ENCODE measurements at places on chromosomes 13 and 19.

DNA sequence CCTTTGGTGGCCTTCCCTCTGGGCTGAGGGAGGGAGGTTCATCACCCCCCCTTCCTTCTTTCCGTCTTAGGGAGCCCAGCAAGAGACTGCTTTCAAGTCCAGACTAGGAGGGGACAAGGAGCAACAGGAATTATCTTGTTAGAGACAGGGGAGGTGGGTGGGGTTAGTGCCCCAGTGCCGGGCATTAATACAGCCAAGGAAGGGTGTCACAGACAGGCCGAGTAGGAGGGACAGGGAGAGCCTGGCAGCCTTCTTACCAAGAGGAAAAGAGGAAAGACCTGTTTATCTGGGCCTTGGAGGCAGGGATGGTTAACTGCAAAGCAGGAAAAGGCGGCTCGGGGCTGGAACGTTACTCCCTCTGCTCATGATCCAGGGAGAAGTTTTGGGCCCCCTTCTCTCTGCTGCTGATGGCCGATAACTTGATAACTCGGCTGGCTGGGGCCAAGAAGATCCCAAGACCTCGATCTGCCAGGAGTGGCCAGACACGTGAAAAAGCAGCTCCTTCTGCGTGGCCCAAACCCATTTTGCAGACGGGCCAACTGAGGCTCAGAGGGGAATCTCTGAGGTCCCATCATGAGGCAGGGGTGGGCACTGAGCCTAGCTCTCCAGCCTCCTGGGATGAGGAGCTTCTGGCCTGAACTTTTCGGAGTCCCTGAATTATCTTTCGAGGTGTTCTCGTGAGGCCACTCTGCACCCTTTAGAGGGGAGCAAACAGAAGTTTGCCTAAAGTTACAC is 79.3 kb downstream of the PTPRS start:
- no peak for DNase-seq

GRCh38 chr13:93861818-93862217 is 617.7 kb downstream of the DCT start:
- no peak for DNase-seq

GRCh38 chr19:41226053-41226873 is 7.2 kb downstream of the AXL start:
- peak; percentile 31 for DNase-seq

DNA sequence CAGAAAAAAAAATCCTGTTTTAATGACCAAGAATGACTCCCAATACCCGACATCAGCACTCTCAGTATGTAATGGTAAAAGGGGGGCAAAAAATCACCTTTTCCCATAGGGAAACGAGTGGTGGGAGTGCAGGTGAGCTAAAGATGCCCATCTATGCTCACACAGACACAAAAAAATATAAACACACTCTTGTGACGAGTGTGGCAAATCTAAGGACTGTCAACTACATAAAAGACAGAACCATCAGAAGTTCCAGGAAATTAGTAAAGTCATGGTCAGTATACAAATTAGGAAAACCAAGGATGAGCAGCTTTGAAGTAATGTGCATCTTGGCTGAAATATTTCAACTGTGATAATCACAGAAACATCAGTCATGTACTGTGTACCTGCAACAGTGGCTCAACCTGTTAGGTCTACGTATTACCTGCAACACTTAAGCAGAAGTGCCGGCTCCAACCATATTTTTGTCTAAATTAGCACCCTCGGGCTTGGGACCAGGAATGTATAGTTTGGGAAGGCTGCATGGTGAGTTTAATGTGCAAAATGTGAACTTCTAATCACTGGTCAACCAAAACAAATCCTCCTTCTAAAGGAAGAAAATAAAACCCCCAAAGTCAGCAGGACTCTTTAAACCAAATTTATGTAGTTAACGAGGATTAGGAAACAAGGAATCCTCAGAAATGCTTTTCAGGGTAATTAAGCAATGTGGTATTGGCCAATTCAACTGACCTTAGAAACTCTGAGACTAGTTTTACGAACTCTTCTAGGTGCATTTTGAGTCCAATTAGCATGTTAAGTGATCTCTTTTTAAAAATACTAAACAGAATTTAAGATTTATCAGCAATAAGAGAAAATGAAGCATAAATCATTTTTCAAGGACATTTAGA is 24.3 kb downstream of the ANKRD10 start:
- DNase-seq: no peak

- no peak for DNase-seq
Measured at GRCh38 chr13:113201815-113202214, 6.7 kb downstream of the PCID2 start.
